ENCODE measurements at places on chromosomes 1 and 21.

GRCh38 chr1:211118407-211119102 is 15.4 kb downstream of the KCNH1 start:
- no peak for DNase-seq

DNA sequence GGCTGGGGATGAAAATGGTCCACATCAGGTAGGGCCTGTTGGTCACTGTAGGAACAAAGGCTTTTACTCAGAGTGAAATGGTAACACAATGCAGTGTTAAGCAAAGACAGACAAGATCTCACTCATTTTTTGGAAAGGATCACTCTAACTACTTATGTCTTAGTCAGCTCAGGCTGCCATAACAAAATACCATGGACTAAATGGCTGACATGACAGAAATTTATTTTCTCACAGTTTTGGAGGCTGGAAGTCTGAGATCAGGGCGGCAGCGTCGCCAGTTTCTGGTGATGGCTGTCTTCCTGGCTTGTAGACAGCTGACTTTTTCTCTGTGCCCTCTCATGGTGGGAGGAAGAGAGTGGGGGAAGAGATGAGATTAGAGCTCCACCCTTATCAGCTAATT is 10.2 kb upstream of the MAGI3 start:
- DNase-seq: no peak

- DNase-seq: no peak
These were observed 24.4 kb downstream of the ADAM30 start for GRCh38 chr1:119871881-119872280.

DNA sequence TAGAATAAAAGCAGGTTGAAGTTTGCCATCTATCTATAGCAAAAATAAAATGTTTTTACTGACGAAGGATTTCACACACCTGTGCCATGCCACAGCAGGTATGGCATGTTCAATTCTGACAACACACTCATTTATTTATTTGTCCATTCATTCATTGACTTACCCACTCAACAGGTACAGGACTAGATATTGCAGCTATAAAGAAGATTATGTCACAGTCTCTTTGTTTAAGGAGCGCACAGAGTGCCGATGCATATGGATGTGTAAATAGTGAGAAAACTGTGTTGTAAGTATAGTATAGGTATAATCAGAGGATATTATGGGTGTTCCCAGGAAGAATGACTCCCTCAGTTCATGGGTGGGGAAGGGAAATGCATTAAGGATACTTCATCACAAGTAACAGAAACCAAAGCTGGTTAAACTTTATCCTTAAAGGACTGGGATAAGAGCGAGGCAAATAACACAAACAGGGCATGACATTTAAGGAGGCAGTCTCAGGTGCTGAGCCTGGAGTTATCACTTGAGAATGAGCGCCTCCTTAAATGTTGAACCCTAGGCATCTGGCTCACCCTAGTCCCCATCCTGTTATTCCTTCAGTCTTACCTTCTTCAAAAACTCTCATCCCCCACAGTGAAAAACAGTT is 7.9 kb upstream of the ZRANB2 start:
- DNase-seq: no peak

GRCh38 chr1:113041569-113042284 is 31.3 kb upstream of the LRIG2 start:
- no peak for DNase-seq

- DNase-seq: no peak
These were observed 109.2 kb downstream of the CASZ1 start for GRCh38 chr1:10687251-10687651.

DNA sequence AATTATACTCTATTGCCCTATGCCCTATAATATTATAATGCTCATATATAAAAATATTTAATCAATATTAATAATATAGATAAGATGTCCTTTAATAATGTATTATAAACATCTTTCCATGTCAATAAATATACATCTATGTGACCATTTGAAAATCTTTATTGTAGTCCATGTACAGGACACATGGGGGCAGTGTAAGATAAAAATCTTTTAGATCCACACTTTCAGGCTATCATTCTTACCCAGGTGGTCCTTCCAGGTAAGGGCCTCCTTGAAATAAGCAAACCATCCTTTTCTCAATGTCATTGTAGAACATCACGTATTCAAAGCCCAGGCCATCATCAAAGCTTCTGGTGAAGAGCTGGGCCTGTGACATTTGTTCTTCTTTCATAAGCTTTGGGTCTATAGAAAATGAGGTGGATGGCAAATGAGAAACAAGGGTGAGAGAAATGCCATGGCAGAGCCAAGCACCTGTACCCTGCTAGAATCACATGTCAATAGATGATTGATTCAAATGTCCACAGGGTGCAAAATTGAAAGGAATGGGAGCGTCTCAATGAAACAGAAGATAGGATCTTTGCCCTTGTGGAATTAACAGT is 20.2 kb downstream of the THEM4 start:
- DNase-seq: no peak

DNA sequence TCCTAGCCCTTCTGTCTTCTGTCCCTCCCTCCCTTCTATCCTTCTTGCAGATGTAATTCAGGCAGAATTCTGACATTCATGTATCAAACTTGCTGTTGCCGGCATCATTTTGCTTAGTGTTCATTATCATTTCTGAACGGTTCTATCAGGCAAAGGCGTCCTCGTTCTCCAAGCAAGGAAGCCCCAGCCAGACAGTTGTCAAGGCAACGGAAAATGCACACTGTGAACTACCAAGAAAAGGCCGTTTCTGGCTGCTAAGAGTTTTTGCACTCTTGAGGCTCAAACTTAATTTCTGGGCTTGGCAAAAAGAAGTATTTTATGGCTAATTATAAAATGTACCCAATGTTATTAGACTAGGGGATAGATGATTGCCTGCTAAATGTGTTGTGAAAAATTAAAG is 164.7 kb upstream of the KCNJ15 start:
- DNase-seq: no peak

DNA sequence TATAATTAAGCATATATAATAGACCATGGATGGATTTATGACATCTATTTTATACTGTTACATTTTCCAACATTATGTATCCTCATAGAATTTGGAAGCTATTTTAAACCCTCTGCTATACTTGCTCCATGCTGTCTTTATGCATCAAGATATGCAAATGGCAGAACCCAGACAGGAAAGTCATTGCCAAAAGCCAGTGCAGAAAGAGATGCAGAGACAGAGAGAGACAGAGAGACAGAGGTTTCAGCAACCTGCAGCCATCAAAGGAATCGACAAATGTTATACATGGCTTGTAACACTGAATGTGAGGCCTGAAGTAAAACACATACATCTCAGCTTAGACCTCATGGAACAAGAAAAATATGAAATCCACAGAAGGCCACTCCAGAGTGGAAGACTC is 7.5 kb upstream of the PTPRC start:
- no peak for DNase-seq

DNA sequence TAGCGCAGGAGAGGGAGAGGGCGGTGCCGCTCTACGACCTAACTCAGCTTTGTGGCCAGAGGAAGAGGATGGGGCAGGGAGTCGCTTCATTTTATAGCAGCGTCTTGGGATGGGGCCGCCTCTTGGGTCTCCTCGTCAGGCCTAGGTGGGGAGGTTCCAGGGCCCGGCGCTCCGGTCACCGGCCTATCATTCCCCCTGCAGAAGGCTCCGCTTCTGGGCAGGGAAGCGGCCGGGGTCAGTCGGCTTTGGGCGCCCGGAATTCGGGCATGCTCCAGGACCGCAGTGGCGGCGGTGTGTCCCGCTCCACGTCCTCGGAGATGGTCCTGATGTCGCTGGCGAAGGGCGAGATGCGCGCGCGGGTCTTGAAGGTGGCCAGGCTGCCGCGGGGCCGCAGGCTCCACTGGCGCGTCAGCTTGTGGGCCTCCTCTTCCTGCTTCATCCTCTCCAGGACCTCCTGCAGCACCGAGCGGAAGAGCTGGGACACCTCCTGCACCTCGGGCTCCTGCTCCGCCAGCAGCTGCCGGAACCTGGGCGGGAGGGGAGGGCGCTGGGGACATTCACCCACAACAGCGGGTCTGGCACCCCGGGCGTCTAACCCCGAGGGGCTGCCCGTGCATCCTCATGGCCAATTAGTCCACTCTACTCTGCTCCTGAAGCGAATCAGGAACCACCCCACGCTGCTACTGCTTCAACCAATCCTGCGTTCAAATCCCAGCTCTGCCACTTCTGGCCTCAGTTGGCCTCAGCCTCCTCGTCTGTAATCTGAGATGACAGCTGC is 13.0 kb downstream of the RD3 start:
- DNase-seq: no peak

- no peak for DNase-seq
These were observed 31.1 kb downstream of the RUNX3 start for GRCh38 chr1:24898909-24899439.

- no peak for DNase-seq
These were observed 121.2 kb upstream of the PTGFR start for GRCh38 chr1:78369546-78369945.

DNA sequence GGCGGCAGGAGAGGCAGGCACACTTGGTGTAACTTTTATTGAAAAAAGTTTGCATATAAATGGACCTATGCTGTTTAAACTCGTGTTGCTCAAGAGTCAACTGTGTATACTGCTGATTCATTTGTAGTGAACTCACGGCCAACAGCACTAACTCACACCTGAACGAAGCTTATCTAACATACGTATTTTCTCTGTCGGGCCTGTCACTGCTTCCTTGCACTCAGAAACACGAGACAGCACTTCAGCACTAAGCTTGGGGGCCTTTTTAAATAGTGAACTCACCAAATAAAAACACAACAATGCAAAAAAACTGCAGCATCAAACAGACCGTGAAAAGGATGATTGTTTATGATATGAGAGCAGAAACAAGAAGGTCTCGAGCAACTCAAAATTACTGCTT is 58.9 kb upstream of the NEK2 start:
- DNase-seq: no peak

- DNase-seq: no peak
These were observed 25.8 kb downstream of the PDXK start for GRCh38 chr21:43744725-43745124.

GRCh38 chr21:17753736-17754135 is 65.4 kb downstream of the C21orf91 start:
- DNase-seq: no peak

DNA sequence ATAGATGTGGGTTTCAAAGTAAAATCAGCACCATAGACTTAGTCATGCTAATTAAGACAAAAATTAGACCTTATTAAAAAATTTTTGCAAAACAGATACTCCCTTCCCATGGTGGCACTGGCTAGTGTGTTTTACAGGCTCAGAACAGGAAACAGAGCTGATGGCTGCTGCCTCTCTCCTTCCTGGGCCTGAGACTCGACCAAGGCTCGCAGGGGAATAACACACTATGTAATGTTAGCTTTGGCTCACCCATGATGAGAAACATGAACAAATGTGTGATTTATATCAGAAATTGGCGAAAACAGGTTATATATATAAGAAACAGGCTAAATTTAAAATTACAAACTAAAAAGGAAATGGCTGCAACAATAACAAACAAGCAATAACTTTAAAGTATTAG is 50.7 kb downstream of the ERG start:
- no peak for DNase-seq

- no peak for DNase-seq
These were observed 149.0 kb upstream of the C1orf87 start for GRCh38 chr1:60222360-60223115.

DNA sequence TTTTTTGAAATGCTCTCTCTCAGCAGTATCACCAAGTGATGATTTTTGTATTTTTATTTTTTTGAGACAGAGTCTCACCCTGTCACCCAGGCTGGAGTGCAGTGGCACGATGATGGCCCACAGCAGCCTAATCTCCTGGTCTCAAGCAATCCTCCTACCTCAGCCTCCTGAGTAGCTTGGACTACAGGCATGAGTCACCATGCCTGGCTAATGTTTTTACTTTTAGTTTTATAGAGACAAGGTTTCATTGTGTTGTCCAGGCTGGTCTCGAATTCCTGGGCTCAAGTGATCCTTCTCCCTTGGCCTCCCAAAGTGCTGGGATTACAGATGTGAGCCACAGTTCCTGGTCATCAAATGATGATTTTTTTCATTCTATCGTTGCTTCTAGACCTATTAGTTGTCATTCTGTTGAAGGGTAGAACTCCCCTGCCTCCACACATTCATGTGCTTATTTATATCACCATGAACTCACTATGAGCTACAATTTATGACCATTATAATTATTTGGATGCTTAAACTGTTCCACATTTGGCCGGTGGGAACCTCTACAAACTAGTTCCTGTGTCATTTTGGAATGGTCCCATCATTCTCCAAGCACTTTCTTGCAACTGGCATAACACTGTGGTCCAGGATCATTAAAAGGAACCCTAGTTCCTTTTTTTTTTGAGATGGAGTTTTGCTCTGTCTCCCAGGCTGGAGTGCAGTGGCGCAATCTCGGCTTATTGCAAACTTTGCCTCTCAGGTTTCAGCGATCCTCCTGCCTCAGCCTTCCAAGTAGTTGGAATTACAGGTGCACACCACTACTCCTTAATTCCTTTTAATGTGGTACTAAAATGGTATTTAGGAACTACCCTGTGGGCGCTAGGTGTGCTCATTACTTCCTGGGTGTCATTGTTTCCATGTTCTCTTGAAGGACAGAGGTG is 20.2 kb upstream of the TOR3A start:
- no peak for DNase-seq

DNA sequence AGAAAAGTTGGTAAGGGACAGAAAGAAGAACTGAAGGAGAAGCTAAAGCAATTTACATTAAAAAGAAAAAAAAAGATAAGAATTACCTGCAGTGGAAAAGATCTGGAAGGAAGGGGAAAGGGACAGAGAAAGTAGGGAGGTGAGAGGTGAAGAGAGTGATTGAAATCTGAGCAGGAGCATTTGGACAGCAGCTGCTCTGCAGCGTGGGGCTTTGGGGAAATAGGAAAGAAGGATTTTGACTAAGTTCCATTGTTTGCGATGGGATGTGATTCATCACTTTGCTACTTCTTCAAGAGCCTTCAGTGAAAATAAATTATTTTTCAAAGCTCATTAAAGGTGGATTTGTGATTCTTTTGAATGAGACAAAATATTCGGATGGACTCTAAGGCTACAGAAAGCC is 26.1 kb upstream of the NMNAT2 start:
- DNase-seq: no peak

- no peak for DNase-seq
These were observed 15.9 kb downstream of the SARS1 start for GRCh38 chr1:109229531-109230127.

- no peak for DNase-seq
These were observed 251.2 kb downstream of the RRAGC start for GRCh38 chr1:38608202-38608864.

- no peak for DNase-seq
These were observed 400.3 kb downstream of the LTN1 start for GRCh38 chr21:28592205-28592865.

- DNase-seq: no peak
These were observed 17.0 kb upstream of the OLFML2B start for GRCh38 chr1:162040657-162041056.

GRCh38 chr21:25503981-25504380 is 103.3 kb downstream of the MRPL39 start:
- no peak for DNase-seq

GRCh38 chr1:64553285-64553684 is 83.4 kb downstream of the CACHD1 start:
- no peak for DNase-seq

GRCh38 chr1:225699336-225699735 is 46.4 kb upstream of the ENAH start:
- no peak for DNase-seq

DNA sequence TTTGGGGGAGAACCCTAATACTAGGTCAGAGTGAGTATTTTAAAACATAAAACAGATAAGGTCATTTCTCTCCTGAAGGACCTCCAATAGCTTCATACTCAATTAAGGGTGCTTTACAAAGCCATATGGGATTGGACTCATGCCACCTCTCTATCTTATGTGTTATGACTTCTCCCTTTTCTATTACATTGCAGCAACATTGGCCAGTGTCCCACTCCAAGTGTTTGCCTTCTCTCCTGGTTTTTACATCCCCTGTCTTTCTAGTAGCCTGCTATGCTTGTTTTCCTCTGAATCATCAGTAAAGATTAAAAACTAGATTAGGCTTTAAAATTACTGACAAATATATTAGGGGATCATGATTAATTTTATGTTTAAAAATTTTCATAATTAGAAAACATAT is 66.6 kb downstream of the SCMH1 start:
- no peak for DNase-seq

Measured in CD4-positive, alpha-beta T cell treated with Interleukin-4 for 1 hour (primary cell).